ENCODE measurements at places on chromosomes 1 and 21. TPM values are rescaled to one million over a fixed set of nuclear protein-coding genes. Genes with fewer than 3 reads are reported as not detected.

GRCh38 chr1:29931477-29932175 is 695.3 kb downstream of the PTPRU start:
- DNase-seq = no peak

GRCh38 chr1:91883470-91883869 is 2.5 kb downstream of the TGFBR3 start:
- no peak for DNase-seq

DNA sequence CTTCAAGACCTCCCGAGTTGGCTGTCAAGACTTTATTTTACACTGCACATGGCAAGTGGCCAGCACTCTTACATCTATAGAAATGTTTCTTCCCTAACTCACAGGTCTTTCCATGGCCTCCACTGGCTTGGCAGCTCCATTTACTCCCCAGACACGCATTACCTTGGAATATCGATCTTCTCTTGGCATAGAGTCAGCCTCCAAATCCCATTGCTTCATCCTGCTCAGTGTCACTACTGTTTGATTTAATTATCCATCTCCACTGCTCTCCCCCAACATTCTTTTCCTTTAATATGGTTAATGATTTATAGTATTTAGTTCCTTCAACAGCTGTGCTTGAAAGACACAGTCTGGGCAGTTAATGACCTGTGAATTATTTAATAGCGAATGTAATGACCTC is 241.2 kb upstream of the MAP1LC3C start:
- DNase-seq = no peak

- DNase-seq = no peak
Measured at GRCh38 chr21:28731700-28732321, 260.9 kb downstream of the LTN1 start.

GRCh38 chr1:94741996-94742395 is 78.2 kb upstream of the SLC44A3 start:
- DNase-seq = no peak

DNA sequence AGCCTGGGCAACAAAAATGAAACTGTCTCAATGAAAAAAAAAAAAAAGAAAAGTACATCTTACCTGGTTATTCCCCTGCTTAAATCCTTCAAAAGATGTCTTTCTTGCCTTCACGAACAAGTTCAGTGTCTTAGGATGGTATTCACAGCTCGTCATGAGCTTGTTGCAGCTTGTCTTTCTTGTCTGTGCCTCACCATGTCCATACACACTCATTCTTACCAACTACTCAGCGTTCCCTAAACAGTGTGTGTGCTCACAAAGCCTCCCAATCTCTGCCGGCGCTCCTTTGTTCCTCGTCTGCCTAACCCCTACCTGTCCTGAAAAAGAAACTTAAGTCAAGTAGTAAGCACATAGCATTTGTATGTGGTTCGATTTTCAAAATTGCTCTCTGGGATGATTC is 31.1 kb downstream of the UBE4B start:
- no peak for DNase-seq

DNA sequence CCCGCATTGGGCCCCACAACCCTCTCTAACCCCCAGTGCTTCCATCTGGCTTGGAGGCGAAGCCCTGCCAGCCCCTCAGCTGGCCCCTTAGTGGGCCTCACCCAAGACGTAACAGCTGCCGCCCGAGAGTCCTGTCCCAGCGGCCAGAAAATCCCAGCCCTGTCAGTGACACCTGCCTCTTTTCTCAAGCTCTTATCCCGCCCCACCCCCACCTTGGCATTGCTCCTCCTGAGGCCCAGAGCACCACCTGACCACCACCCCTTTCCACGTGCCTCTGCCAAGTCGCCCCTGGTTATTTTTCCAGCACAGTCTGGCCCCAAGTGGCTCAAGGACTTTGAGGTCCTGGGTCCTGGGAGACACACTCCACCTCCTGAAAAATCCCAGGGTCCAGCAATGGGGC is 5.9 kb upstream of the CTRC start:
- no peak for DNase-seq

GRCh38 chr1:184020855-184021254 is 16.7 kb downstream of the COLGALT2 start:
- no peak for DNase-seq

GRCh38 chr1:206048582-206048981 is 4.4 kb upstream of the RHEX start:
- no peak for DNase-seq

GRCh38 chr1:190067592-190067991 is 410.1 kb downstream of the BRINP3 start:
- no peak for DNase-seq

DNA sequence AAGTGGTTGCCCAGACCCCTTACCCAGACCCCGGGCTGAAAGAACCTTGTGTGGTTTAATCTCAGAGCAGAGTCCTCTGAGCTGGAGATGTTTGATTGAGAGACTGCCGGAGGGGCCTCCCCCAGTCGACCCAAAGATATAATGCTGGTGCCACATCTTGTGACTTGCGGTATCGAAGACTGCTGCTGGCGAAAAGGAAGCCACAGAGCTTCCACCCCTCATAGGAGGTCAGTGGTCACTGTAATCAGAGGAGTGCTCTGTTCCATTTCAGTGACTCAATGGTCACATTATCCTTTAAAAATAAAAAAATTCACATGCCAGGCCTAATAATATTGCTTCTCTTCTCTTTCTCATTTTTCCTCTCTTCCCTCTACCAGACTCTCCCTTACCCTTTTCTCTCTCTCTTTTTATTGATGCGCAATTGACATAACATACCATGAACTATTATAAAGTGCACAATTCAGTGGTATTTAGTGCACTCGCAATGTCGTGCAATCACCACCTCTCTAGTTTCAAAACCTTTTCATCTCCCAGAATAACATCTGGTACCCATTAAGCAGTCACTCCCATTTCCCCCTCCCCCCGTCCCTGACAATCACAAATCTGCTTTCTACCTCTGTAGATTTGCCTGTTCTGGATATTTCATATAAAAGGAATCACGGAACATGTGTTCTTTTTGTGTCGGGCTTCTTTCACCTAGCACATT is 52.6 kb upstream of the LYST start:
- no peak for DNase-seq

DNA sequence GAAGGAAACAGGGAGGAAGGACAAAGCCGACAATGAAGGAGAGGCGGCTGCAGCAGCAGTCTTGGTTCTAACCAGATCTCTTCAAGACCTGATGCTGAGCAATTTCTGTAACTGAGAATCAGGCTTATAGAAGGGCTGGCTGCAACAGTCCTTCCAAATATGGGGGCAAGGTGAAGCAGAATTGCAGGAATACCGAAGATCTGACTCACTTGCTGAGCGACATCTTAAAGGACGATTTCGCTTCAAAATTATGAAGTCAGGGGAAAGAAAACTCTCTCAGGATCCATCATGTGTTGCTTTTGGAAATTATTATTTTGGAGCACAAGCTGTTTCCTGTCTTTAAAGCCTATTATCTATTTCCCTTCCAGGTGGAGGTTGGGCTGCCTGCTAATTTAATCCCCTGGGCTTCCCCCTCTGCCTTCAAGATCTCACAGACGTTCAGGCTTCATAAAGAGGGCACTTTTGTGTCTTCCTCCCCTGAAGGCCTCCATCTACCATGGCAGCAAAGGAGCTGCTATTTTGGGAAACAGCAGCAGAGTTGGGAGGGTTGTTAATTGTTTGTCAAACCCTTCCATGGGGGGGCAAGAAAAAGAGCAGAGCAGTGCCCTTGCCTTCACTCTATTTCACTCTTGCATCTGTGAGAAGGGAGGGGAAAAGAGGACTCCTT is 10.8 kb upstream of the IER5 start:
- no peak for DNase-seq

DNA sequence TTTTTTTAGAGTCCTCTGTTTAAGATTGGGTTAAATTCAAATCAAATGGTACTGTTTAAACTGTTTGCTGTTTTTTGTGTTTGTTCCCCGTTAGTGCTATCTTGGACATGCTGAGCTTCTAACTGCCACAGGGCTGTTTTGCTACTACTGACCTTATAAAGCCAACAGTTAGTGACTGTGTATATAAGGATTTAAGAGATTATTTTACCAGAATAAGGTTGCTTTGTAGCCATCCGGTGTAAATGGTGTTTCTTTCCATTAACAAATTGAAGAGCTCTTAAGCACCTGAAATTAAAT is 37.0 kb downstream of the ZNF281 start:
- DNase-seq = no peak

- DNase-seq = no peak
Measured at GRCh38 chr1:154780541-154780940, 89.5 kb downstream of the KCNN3 start.

GRCh38 chr1:27906759-27907158 is 28.0 kb upstream of the SMPDL3B start:
- no peak for DNase-seq

DNA sequence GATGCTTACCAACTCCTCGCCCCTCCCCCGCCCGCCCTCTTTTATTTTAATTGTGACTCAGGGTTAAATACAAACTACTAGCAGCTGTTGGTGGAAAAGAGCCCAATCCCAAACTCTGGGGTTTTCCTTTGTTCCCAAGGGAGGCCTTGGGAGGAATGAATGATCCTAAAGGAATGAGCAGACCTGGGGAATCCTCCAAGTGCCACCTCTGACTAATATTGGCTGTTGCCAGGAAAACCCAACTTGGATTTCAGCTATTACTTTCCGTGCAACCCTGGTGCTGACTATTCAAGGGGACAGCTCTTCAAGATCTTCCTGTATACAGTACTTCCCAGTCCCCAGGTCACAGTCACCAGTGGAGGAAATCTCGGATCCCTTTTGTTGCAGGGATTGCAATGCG is 1.3 kb upstream of the S100A10 start:
- no peak for DNase-seq

GRCh38 chr1:18121072-18121820 is 13.6 kb downstream of the IGSF21 start:
- DNase-seq = no peak

DNA sequence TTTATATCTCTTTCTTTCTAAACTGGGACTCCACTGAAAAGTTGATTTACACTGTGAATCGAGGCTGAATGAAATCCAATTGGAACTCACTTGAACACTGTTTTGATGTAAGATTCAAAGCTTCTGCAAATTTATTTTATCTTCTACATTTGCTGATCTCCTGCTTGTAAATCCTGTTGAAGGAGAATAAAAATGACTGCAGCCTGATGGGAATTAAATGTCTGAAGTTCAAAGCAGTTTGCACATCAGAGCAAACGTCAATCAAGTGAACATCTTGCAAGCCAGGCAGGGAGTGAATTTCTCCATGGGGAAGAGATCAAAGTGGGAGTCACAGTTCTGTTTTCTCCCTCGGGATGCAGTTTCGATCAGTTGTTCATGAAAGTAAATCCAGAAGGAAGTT is 127.2 kb downstream of the CACHD1 start:
- DNase-seq = no peak

DNA sequence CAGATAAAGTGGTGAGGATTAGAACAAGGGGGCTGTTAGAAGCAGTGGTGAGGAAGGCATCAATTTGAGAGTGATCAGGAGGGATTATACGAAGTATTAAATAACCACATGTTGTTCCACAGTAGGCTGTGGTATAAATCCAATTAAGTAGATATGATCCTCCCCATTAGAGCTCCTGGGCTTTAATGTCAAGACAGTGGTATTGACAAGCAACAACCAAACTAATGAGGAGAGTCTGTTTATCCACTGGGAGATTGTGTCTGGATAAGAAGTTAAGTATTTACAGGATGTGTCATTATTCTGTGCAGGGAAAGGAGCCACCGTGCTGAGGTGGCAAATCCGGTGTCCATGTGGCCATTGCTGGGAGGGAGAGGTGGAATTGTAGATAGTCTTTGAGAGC is 5.8 kb downstream of the ACTN2 start:
- no peak for DNase-seq

GRCh38 chr1:110967256-110967655 is 3.5 kb upstream of the LRIF1 start:
- no peak for DNase-seq

ANXA9 gene
- 39.7 TPM for total RNA-seq

SETDB1 gene
- 56.9 TPM for total RNA-seq

CASZ1 gene
- 76.8 TPM for total RNA-seq

APCS gene
- not detected for total RNA-seq

NLRP3 gene
- total RNA-seq = 1.9 TPM

ELAPOR1 gene
- total RNA-seq = 0.75 TPM

CALML6 gene
- total RNA-seq = 0.29 TPM

PRDM2 gene
- total RNA-seq = 83.1 TPM

RASSF5 gene
- 35.5 TPM for total RNA-seq

Data from ureter (tissue), 1 donor.